ENCODE measurements at places on chromosomes 11 and 22.

DNA sequence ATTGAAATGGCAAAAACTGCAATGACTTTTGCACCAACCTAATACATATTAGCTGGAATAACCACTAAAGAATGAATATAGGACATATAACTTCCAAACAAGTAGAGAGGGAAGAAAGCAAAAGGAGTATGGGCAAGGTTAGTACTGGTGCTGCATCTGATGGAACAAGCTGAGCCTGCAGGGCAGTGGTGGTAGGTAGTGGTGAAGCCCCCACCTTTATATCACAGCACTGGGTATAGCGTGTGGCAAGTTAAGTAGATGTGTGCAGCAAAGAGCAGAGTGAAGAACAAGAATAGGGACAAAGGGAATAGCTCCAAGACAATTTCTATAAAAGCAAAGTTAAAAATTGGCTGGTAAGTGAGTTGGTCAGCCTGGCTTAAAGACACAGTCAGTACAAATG is 62.3 kb downstream of the CTNND1 start:
- DNase-seq: no peak

DNA sequence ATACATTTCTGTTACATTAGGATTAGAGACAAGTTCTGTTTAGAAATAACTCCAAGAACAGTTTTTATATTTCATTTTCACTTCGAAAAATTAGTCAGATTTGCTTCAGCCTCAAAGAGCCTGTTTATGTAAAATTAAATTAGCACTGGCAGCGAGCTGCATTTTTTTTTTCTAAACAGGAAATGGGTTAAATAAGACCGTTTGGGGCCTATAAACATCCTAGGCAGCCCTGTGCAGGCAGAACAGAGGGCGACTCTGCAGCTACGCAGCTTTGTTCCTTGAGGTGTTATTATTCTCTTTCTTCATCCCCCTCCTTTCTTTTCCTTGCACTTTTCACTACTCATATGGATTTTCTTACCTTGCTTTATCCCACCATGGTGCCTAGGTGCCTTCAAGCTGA is 48.7 kb downstream of the CWC15 start:
- no peak for DNase-seq

DNA sequence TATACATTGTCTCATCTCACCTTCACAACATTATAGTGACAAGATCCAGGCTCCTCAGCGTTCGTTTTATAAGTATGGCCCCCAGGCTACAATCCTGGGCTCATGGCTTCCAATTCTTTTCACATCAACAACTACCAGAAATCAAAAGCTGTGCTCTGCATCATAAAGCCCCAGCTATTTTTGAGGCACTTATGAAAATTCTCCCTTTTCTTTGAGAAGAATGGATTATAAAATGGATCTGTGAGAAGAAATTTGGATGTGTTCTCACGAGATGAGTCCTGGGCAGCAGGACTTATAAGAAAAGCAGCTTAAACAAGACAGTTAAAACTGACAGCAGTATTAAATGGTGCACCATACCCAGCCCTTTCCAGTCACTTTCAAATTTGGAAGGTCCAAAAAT is 80.3 kb downstream of the BTBD10 start:
- no peak for DNase-seq

DNA sequence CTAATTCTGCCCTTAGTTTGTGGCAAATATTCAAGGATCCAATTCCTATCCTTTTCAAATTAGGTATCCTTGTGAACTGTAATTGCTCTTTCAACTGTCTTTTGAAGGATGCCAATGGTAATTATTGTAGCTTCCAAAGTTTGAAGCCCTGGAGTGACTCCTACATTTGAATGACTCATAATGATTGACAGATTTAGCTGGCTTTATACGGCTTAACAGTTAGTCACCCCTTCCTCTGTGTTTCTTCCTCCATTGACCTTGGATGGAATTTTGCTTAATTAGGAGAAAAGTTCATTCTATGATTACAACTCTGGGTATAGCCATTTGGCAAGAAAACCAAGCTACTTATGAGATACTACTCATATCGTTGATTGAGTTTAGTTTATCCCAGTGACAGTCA is 639.3 kb upstream of the KIRREL3 start:
- no peak for DNase-seq

- no peak for DNase-seq
Observed at GRCh38 chr11:57348636-57349313, 10.6 kb downstream of the P2RX3 start.

DNA sequence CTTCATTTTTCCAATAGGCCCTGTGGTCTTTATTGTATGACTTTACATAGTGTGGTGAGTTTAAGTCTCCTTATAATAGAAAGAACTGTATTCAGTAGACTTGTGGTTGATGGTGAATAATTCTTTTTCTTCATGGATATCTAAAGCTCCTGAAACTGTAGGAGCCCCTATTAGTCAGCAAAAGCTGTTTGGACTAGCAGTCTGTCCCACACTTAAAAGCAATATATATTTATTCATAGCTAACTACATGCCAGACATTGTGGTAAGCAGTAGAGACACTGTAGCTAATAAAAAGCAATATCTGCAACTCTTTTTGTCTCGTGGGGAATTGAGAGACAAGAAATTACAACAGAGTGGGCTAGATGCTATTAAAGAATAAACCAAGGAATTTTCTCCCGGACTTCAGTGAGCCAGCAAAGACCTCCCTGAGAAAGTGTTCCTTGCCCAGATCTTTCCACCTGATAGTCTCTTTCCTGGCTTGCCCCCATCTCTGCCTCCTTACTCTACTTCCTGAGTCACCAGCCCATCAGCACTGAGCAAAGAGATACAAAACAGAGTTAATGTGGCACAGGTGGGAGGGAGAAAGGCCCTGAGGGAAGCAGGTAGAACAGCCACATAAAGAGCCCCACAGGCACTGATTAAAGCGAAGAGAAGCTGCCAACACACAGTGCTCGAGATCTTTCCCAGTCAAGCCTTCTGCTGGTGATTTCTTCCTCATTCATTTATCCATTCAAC is 1.4 kb upstream of the OR52W1 start:
- DNase-seq: no peak

DNA sequence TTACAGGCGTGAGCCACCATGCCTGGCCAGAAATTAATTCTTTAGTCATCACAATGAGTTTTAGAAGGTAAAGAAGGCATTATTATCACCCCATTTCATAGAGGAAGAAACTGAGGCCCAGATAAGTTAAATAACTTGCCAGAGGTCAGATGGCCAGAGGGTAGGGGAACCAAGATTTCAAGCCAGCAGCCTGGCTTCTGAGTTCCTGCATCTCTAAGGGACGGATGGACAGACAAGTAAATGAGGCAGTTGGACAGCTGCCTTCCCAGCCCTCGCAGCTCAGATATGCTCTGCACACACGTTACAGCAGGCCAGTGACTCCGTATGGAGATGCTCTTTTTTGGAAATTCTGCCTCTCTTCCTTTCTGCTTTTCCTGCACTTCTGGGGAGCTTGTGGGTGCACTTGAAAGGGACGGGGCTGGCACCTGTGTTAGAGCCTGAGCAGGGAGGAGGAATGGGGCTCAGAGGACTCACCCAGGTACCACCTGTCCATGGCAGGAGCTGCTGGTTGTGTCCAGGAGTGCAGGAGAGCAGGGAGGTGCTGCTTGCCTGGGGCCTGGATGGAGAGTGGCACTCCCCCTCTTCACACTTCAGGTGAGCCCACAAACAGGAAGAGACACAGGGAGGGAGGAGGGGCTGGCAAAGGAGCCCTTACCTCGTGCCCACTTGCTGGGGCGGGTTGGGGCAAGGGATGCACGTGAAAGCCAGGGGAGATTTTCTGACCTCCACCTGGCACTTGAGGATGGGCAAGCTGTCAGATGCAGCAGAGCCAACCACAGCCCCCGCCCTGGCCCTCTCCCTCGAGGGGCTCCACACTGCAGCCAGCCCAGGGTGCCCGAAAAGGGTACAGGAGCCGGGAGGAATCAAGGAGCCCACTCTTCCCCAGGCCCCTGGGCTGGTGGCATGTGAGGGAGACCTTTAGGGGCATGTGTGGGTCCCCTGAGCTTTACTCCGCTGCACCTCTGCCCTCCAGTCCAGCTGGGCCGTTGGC is 3.3 kb upstream of the FXYD2 start:
- no peak for DNase-seq

GRCh38 chr22:21622919-21623647 is 6.7 kb downstream of the YDJC start:
- no peak for DNase-seq

- DNase-seq: no peak
Observed at GRCh38 chr11:1831338-1832210, 3.2 kb upstream of the SYT8 start.

- DNase-seq: no peak
Observed at GRCh38 chr22:45010532-45010900, 711 bp upstream of the PHF21B start.

- no peak for DNase-seq
Observed at GRCh38 chr22:46132830-46133587, 17.3 kb upstream of the PPARA start.

DNA sequence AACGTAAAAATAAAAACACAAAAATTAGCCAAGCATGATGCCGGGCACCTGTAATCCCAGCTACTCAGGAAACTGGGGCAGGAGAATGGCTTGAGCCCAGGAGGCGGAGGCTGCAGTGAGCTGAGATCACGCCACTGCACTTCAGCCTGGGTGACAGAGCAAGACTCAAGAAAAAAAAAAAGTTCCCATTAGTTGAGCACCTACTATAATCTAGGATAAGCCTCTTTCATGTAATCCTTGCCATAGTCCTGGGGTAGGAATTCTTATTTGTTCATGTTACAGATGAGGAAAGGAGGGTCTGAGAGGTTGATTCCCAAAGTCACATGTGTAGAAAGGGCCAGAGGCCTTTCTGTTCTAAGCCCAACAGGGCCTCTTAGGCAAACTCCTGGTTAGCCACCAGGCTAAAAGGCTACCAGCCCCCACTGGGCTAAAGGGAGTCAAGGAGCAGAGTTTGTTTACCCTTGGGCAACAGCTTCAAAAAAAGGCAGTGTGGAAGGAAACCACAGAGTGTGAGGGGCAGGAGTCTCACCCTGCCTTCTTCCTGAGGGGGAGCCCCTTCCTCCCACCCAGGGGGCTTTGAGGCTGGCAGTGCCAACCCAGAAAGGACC is 21.6 kb upstream of the CSNK1E start:
- DNase-seq: no peak

DNA sequence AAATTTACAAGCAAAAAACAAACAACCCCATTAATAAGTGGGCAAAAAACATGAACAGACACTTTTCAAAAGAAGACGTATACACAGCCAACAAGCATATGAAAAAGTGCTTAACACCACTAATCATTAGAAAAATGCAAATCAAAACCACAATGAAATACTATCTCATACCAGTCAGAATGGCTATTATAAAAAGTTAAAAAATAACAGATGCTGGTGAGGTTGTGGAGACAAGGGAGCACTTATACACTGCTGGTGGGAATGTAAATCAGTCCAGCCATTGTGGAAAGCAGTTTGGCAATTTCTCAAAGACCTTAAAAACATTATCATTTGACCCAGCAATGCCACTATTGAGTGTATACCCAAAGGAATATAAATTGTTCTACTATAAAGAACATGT is 72.3 kb downstream of the BBOX1 start:
- no peak for DNase-seq

DNA sequence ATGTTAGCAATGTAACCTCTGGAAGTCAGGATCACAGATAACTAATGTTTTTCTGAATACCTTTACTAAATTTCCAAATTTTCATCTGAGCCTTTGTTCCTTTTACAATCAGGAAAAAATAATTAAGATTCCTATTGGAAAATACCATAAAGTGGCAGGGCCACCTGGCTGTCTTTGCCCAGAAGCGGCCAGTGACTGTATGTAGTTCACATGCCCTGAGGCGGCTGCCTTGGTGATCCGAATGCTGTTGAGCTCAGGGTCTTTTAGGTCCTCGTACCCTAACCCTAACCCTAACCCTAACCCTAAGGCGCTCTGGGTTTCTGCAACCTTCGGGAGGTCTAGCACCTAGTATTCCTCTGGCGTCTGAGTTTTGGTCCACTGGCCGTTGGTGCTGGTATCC is 8.5 kb upstream of the ARFGAP3 start:
- DNase-seq: no peak

Data from activated naive CD4-positive, alpha-beta T cell treated with anti-CD3 and anti-CD28 coated beads, Interleukin-2, amount 50 U/mL, for 16 hours (primary cell).